ENCODE measurements at places on chromosomes 7 and 10.

DNA sequence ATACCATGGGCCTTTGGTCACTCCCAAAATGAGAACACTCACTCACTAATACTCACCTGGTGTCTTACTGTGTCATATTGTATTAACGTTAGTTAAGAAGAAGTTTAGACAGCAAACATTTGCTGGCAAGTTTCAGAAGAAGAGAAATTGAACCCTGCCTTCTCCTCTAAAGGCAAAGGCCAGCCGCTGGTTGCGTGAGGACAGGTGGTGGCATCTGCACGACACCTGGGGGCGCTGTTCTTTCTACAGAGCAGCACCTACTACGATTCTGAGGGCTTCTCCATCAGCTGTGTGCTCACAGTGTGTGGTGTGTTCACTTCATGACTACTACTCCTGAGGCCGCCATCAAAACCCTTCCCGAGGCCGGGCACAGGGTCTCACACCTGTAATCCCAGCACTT lies 17.9 kb upstream of the CLEC2L start:
- no peak for DNase-seq

GRCh38 chr7:142313528-142313927 lies 55.7 kb upstream of the PRSS58 start:
- no peak for DNase-seq

DNA sequence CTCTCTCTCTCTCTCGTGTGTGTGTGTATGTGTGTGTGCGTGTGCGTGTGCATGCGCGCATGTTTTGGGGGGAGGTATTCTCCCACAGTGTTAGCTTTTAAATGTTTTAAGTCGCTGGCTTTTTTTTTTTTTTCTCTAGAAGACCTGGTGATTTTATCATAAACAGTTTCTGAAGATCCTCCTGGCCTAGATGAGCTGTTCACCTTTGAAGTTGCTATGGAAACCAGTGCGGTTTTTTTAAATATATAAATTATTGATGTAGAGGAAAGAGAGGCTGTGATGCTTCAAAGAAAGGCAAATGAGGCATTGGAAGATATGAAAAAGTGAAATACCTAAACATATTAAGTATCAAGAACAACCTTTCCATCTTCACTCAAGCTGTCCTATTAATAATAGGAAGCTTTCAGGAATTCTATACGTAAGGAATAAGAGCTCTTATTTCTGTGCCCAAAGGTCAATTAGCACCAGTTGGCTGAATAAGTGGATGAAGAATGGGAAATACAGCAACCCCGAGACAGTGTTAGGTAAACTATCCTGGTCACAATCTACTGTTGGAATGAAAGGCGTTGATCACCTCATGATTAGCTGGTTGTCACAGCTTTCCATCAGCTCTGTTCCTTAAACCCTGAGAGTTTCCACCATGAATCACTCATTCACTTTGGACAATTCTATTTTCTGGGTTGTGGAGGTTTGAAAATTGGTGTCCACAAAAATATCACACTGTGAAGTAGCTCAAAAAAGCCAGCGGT lies 66.5 kb upstream of the SLC35G1 start:
- DNase-seq, result no peak

DNA sequence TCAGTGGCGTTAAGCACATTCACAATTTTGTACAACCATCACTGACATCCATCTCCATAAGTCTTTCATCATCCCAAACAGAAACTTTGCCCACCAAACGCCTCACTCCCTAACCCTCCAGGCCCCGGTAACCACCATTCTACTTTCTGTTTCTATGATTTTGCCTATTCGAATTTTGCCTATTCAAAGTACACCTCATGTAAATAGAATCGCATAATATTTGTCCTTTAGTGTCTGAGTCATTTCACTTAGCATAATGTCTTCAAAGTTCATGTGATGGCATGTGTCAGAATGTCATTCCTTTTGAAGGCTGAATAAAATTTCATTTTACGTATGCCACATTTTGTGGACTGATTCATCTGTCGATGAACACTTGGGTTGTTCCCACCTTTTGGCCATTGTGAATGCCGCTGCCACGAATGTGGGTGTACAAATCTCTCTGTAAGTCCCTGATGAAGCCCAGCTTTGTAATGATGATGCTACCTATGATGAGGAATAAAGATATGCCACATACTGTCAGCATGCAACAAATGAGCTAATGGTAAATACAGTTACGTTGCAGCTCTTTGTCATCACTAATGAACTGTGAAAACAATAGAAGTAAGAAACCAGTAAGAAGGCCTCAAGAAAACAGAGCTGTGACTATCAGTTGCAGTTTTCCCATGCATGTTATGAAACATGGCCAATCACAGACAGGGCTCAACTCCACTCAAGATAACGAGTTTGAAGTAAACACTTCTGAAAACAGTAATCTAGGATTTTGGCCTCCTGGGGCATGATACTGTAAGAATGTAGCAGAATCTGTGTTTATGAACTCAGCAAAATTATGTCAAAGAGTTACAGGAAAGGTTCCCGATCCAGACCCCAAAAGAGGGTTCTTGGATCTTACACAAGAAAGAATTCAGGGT lies 120.0 kb downstream of the ADAM12 start:
- no peak for DNase-seq

- DNase-seq, result no peak
Observed at GRCh38 chr7:21542891-21543527, at the start of gene DNAH11. TSS of gene DNAH11 (plus strand) at chr7:21543039. CDS start at chr7:21543246, 207 bp downstream.

GRCh38 chr10:126997801-126998590 lies 92.8 kb downstream of the DOCK1 start:
- DNase-seq, result no peak

DNA sequence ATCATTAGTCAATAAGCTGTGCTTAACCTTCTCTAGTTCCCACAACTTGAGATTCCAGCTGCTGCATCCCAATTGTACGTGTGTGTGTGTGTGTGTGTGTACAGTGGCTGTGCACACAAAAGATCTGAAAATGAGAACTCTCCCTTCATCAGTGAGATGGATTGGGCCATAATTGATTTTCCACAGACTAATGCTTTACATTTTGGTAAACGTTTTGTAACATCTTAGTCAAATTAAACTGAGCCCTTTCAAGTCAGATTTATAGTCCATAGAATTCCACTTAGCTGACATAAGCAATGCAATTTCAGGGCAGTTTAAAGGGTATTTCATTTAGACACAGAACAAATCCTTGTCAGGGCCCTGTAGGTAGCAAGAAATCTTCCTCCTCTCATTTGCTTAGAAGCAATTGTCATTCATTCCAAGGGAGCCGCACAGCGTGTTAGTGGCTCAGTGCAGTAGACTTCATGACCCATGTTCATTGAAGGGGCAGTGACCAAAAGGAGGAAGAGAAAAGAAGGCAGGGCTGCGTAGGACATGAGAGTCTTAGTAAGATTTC lies 1123.5 kb upstream of the AUTS2 start:
- no peak for DNase-seq

- peak; percentile 74 for DNase-seq
Observed at GRCh38 chr10:89668386-89669071, 23.5 kb upstream of the PANK1 start.

- no peak for DNase-seq
Observed at GRCh38 chr10:117366741-117367140, 8.5 kb downstream of the PDZD8 start.

DNA sequence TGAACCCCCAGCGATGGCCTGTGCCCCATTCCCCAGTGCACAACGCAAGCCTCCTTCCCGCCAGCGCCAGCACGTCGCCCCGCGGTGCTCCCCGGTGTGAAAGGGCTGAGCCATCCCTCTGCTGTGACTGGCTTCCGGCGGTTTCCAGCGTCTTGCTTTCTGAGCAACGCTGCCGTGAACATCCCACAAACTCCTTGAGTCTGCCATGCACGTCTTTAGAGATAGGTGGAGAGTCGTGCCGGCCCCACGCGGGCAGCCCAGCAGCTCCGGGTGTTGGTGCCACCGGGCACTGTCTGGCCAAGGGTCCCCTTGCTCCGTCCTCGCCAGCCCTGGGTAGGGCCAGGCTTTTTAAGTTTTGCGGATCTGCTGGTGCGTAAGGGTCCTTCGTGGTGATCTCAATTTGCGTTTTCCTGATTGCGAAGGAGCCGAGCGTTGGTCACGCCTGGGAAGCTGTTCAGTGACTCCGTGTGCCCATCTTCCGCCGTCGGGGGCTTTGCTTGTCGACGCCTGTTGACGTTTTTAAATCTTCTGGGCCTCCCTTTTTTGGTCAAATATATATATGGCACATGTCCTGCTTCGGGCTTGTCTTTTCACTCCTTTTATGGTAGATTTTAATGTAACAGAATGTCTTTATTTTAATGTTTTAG lies 70.6 kb downstream of the FOXL3 start:
- DNase-seq, result no peak

DNA sequence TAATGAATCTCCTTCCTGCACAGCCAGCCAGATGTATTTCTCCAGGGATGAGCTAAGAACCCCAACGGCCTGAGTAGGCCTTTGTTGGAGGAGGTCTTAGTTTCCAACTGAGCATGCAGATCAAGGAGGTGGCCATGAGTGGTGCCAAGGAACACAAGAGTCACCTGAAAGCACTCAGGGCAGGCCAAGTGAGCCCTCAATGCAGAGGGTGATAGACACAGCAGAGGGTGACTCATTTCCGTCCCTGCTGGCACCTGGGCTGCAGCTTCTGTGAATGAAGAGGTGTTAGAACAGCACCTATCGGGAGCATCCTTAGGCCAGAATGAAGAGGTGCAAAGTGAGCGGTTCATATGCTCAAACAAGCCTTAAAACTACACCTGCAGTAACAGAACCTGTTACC lies 211.8 kb downstream of the FRMD4A start:
- no peak for DNase-seq

- DNase-seq, result peak; percentile 54
Observed at GRCh38 chr10:59082249-59082648, 94.2 kb upstream of the PHYHIPL start.

- no peak for DNase-seq
Observed at GRCh38 chr7:34385384-34385783, 272.6 kb upstream of the NPSR1 start.

DNA sequence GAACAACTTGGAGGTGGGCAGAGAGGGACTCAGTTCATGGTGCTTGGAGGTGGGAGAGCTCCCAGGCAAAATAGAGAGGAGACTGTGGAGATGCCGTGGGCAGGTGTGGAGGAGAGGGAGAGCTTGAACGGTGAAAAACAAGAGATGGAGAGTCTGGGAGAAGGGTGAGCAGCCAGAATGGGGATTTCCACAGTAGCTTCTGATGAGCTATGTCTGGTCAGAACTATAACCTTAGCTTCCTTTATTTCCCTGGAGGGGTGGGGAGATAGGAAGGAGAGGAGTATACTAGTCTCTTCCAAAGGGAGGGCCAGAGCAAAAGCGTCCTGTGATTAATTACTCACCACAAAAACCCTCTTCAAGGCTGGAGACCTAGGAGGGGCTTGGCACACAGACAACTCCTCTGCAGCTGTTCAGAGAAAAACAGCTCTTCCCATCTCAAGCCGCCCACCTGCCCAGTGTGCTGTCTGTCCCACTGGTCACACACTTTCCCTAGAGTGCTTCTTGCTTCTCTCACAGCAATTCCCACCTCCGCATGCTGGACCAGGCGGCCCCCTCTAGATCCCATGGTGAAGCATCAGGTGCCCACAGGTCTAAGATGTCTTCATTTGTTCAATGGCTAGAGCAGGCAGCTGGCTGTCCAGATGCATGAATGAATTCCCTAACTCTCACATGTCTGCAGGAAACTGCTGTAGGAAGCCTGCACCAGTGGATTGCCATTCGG lies 41.9 kb downstream of the TAS2R41 start:
- DNase-seq, result no peak

DNA sequence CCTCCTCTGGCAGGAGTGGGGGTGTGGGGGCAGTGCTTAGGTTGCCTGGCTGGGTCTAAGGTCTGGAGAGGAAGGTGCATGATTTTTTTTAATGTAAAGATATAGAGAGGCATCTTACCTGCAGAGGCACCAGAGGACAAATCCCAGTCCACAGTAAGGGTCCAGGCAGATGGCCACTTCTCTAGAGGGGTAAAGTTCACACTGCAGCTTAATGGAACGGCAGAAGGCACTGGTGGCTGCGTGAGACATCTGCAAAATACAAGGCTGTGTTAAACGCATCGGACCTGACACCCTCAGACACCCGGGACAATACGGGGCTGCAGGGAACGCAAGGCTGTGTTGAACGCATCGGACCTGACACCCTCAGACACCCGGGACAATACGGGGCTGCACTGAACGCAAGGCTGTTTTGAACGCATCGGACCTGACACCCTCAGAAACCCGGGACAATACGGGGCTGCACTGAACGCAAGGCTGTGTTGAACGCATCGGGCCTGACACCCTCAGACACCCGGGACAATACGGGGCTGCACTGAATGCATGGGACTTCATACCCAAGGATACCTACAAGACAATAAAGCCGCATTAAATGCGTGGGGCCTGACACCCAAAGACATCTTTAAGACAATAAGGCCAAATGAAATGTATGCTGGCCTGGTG lies 206.0 kb downstream of the ZMYND11 start:
- DNase-seq, result no peak

- no peak for DNase-seq
Observed at GRCh38 chr7:9945857-9946256, 1027.8 kb upstream of the PHF14 start.

GRCh38 chr10:72322030-72322279 lies 32.8 kb downstream of the DNAJB12 start:
- DNase-seq, result peak; percentile 92

DNA sequence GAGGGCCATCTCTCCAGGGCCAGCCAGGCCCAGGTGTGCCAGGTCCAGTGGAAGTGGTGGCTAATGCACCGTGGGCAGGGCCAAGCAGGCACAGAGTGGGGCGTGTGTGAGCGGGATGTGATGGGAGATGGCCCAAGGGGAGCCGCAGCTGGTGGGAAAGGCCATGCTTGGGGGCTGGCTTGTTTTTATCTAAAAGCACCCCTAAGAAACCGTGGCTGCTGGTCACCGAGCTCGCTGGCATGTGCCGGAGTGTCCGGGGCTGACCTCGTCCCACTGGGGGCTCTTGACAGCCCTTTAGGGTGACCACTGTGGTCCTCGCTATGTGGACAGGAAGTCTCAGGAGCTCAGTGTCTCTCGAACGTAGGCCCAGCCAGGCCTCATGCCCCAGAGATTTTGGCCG lies 582.4 kb upstream of the FOXK1 start:
- no peak for DNase-seq

DNA sequence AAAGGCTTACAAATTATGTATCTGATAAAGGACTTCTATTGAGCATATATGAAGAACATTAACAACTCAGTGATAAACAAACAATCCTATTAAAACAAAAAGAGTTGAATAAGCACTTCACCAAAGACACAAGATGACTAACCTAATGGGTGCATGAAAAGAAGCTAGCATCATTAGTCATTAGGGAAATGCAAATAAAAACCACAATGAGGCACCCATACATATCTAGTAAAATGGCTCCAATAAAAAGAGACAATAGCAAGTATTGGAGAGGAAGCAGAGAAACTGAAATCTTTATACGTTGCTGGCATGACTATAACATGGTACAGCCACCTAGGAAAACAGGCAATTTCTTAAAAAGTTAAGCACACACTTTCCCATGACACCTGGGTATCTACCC lies 77.6 kb upstream of the ZMIZ1 start:
- DNase-seq, result peak; percentile 77

- DNase-seq, result no peak
Observed at GRCh38 chr10:6513476-6513875, 66.6 kb downstream of the PRKCQ start.

DNA sequence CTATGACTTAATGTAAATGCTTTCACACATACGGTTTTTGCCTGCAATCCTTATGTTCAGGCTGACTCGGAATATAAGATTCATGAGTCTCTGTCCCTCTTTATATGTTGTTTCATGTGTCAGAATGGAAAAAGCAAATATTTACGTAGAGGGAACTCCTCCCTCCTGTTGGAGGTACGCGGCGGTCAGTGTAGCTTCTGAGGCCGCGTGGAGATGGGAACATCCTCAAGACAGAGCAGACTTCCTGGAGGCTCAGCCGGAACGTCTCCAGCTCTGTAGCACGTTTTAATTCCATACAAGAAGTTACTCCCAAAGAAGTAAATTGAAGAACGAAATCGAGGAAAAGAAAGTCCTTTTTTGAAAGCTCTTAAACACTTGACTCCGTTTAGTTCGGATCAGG lies 248.3 kb downstream of the EBF3 start:
- no peak for DNase-seq

Measured in epithelial cell of prostate (primary cell).